ENCODE measurements at places on chromosomes 16 and 17.

DNA sequence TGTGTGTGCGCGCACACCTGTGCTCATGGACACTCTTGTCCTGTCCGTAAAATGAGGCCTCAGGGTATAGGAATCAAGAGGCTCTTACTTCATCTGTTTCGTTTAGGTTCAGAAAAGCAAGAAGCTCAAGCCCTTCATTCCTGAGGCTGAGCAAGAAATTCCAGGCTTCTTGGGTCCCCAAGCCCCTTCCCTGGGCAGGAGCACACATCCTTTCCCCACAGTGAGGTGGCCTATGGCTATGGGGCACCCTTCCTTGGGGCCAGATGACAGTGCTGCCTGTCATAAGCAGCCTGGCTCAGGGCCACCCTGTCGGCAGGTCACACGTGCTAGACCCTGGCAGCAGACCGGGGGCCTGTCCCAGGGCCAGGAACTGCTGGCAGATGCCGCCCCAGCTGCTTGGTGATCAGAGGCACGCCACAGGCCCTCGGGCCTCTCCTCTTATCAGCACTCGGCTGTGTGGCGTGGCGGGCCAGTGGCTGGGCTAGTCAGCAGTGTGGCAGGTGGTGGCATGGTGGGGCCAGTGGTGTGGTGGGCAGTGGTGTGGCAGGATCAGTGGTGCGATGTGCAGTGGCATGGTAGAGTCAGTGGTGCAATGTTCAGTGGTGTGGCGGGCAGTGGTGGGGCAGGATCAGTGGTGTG lies 50.2 kb downstream of the NKD1 start:
- DNase-seq, result no peak

GRCh38 chr17:64964796-64965195 lies 45.5 kb upstream of the LRRC37A3 start:
- DNase-seq, result no peak

DNA sequence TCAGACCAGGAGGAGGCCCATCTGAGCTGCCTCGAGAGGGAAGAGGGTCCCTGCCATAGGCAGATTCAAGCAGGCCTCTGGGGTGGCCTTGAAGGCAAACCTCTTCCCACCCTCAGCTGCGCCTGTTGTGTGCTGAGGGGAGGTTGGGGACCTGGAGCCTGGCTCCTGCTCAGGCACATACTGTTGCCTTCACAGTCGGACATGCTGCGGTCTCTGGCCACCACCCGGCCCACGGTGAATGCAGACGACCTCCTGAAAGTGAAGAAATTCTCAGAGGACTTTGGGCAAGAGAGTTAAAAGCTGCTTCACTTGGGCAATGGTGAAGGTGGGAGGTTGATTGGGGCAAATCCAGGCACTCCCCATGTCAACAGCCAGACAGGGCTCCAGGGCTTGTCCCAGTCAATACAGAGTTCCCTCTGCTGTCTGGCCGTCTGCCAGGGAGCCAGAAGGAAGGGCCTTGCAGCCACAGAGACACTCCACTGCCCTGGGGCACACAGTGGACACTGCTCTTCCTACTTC lies 6.3 kb downstream of the PDF start:
- no peak for DNase-seq

DNA sequence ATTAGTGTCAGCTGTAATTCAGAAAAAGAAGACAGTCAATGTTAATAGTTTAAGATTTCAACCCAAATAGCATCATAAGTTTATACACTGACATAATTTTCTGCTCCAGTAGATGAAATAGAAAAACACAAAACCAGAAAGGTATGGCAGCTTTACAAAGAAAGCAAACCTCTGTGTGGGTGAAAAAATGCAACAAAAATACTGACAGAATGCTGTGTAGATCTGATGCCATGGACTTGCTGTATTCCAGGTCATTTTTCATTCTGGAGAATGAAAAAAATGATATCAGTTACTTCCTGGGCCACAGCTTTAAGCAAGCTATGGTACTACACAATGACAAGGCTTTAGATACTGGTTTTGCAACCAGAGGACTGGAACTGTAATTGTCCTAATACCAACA lies 116.0 kb downstream of the MAP2K4 start:
- no peak for DNase-seq

DNA sequence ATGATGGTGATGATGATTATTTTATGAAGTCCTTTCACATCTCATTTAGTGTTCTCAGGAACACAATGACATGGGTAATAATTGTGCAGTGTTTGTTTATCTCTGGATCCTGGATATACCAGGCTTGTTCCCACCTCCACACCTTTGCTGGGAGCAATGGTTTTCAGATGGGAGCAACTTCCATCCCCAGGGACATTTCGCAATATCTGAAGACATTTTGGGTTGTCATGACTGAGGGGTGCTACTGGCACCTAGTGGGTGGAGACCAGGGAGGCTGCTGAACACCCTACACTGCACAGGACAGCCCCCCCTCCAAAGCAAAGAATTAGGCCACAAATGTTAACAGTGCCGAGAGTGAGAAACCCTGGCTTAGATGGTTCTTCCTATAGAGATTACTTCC lies 13.5 kb upstream of the SALL1 start:
- no peak for DNase-seq

GRCh38 chr17:78407387-78408000 lies 29.0 kb downstream of the PGS1 start:
- no peak for DNase-seq

- no peak for DNase-seq
Observed at GRCh38 chr16:51390877-51391276, 239.8 kb upstream of the SALL1 start.

DNA sequence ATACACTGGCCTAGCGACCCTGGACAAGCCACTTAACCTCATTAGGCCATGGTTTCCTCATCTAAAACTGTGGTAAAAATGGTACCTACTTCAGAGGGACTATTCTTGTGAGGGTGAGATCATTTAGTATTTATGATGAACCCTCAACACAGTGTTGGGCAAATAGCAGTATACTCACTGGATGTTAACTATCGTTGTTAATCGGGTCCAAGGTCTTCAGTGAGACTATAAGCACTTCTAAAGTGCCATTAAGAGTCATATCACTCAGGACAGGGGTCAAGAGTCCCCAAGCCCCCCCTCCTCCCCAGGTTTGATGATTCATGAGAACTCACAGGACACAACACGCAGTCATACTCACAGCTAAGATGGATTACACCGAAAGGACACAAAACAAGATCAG lies 11.0 kb downstream of the TK2 start:
- DNase-seq, result no peak

GRCh38 chr16:67115639-67116038 lies 5.9 kb downstream of the PHAF1 start:
- DNase-seq, result no peak

DNA sequence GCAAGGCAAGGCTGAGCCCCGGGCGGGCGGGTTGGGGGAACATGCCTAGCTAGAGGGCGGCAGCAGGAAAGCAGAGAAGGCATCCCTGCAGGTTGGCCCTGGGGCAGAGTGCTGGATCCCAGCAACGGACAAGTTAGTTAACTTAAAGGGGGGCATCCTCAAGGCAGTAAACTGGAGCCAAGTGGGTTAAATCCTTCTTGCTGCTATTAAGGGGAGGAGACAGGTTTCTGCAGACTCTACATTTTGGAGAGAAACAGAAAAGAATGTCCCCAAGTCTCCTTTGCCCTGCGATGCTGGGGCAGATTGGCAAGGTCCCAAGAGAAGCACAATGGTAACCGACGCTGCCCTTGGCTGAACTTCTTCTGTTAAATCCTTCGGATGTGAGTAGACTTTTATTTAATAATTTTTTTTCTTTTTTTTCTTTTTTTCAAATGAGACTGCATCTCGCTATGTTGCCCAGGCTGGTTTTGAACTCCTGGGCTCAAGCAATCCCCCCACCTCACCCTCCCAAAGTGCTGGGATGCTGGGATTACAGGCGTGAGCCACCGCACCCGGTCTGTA lies 14.0 kb downstream of the ATP5PD start:
- no peak for DNase-seq

DNA sequence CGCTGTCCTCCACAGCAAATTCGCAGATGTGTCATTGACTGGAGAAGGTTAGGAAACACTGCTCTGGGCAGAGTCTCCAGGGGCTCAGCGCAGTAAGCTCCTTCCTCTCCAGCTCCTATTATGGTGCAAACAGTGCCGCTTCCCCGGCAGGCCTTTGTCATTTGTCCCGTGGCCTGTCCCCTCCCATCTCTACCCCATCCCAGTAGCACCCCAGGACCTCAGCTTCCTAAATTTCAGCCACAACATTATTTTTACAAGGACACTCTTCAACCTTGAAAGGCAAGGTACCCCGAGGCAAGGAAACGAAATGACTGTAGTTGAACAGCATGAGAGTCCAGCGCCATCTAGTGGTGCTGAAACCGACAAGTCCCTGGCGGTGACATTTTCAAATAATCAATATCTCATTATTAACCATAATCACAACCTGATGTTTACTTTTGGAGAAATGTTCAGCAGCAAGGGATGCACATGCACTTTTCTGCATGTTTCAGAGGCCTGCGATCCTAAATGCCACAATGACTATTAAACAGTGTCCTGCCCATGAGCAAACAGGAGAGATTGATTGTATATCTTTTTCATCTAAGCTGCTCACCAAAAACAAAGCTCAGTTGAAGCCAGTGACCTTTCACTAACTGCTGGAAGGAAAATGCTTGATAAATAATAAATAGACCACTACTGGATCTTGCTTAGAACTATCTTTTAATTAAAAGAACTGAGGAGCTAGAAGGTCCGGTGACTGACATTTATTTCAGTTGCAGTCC lies 16.5 kb downstream of the MRPS23 start:
- peak; percentile 80 for DNase-seq

- no peak for DNase-seq
Observed at GRCh38 chr16:66190411-66190810, 176.1 kb upstream of the CDH5 start.

DNA sequence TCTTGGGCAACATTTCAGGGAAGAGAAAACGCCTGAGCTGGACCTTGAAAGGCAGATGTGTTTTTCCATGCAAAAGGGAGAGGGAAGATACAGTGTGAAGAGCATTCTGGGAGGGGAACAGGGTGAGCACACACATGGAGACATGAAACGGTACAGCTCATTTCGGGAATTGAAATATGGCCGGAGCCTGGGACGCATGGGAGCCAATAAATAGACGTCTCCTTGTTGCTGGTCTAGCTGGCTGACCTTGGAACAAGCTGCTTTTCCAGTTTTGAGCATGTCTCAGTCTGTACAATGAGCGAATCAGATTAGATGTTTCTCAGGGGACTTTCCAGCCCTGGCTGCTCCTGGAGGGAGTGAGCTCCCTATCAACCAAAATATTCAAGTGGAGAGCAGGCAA lies 63.6 kb downstream of the ASIC2 start:
- DNase-seq, result no peak

DNA sequence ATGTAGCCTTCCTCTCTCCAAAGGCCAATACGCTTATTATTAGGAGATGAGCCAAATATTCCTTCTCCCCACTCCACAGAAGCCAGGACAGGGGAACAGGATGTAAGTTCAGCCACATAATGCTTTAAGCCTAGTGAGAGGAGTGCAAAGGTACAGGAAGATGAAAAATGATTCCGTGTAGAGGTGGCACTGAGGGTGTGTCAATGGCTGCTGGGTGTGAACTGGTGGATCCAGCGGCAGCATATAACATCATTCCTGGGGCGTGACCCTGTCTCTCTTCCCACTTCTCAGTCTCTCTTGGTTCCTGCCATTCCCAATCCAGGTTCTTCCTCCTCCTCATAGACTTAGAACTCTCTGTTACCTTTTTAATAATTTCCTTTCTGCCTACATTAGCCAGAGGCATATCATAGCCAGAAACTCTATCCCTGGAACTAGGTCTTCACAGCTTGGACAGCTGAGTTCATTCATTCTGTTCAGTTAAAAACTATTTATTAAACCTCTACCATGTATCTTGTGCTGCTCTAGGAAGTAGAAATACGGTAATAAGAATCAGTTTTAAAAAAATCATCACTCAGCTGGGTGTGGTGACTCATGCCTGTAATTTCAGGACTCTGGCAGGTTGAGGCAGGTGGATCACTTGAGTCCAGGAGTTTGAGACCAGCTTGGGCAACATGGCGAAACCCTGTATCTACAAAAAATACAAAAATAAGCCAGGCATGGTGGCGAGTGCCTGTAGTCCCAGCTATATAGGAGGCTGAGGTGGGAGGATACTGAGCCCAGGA lies 58.0 kb upstream of the FAM20A start:
- no peak for DNase-seq

DNA sequence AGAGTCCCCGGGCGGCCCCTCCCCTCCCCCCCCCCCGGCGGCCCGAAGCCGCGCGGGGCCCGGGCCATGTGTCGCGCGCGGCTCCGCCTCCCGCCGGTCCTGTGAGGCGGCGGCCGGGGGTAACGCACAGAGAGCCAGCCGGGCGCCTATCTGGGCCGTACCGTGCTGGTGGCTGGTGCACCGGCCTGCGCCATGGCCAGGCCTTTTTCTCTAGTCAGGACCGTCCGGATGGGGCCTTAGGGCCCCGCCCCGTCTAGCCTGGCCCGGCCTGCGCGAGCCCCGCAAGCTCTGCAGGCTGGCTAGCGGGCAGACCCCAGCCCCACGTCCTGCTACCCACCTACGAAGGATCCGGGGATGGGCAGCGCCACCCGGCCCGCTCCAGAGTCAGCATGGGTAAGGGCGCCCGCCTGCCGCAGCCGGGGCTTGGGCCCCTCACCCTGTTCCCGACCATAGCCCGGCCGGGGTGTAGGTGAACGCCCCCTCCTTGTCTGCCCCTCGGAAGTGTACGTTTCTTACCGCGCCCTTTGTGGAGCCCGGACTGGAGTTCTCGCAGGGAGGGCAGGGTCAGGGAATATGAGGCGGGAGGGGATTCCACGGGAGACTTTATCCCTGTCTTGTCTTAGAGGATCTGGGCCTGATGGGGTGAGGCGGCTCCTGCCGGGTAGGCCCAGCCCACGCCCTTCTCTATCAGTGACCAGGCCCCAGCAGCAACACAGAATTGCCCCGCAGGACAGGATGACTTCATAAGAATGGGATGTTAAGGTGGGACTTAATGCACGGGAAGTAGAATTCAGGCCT lies at the start of gene CENPT:
CENPT (minus strand) TSS at position 630 of the 798 bp plus-strand sequence. CDS start 13,834 bp downstream, outside the sequence.
- peak; percentile 24 for DNase-seq

GRCh38 chr16:1771188-1771863 lies at the start of gene NME3:
Gene NME3, minus strand, starts transcription at chr16:1771543. Its CDS starts 9 bp downstream, at chr16:1771534.
- DNase-seq, result peak; percentile 86

GRCh38 chr16:19884611-19885450 lies at the start of gene GPRC5B:
Gene GPRC5B, minus strand, starts transcription at chr16:19884848. Its CDS starts 12,003 bp downstream, at chr16:19872845.
- DNase-seq, result peak; percentile 31

DNA sequence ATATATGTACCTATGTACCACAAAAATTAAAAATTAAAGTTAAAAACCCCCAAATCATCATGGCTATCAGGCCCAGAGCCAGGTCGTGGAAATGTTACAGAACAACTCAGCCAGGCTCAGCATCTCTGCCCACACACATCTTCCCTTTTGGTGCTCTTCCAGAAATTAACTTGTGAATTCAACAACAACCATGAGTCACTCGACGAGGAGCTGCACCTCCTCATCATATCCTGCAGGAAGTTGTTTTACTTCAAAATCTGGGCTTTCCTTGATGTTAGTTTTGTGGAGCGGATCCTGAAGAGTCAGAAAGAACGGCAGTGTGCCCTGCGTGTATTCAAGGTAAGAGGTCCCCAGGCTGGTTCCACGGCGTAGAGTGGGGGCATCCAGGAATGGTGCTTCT lies 10.6 kb downstream of the FBXO39 start:
- no peak for DNase-seq

Measured in activated CD4-positive, alpha-beta T cell treated with anti-CD3 and anti-CD28 coated beads, Interleukin-2, Interleukin-6, amounts not matched to agents 100 ng/mL and 50 ng/mL, durations not matched to agents 16 hours and 8 hours (primary cell).